ENCODE measurements at places on chromosomes 4 and X.

GRCh38 chr4:175480404-175480803, 331.7 kb downstream of the GPM6A start:
- DNase-seq, result no peak

DNA sequence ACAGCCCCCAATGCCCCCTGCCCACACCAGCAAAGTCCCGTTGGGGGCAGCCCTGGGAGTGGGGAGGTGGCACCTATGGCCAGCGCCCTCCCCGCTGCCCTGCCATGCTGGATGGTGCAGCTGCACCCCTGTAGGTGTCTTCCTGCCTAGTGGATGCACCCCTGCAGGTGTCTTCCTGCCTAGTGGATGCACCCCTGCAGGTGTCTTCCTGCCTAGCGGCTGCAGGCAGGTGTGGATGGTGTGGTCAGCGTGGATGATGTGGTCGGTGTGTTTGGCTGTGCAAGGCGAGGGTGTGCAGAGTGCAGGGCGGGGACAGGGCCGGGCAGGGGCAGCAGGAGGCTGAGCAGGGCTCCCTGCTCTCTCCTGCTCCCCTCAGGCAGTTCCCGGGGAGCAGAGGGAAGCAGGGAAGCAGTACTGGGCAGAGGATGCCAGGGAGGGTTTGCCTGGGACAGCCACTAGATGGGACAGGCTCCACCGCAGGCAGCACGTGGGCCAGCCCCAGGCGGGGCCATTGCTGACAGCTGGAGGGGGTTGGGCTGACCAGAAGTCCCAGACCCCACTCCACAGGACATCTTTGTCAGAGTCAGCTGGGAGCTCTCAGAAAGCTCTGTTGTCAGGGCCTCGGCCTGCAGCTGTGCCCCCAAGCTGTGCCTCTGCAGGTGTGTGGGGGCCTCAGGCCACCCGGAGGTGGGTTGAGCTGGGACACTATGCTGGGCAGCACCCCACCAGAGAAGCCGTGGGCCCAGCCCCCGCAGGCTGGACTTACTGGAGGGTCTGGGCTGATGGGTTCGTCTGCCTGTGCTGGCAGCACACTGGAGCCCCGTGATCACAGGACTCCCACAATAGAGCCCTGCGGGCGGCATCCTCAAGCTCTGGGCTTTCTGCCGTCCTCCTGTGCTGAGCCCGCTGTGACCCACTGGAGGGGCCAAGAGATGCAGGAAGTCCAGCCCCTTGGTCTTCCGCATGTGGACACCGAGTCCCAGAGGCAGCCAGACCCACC, 23.7 kb downstream of the DOK7 start:
- DNase-seq, result no peak

- DNase-seq, result no peak
Observed at GRCh38 chr4:174591243-174592021, 69.1 kb upstream of the HPGD start.

DNA sequence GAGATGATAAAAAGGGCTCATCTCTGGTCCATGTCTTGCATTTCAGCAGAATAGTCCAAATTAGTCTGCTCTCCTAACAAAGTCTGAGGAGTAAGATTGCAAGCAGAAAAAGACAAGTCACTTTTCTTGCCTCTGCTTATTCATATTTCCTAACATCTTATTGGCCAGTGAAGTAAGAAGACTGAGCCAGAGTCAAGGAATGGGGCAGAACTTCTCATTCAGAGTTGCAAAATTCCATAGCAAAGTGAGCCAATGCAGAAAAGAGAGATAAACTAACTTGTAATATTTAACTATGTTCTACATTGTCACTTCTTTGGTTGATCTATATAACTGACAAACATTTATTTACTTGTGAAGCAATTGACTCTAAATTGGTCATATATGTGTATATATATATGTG, 2304.0 kb downstream of the ARAP2 start:
- no peak for DNase-seq

DNA sequence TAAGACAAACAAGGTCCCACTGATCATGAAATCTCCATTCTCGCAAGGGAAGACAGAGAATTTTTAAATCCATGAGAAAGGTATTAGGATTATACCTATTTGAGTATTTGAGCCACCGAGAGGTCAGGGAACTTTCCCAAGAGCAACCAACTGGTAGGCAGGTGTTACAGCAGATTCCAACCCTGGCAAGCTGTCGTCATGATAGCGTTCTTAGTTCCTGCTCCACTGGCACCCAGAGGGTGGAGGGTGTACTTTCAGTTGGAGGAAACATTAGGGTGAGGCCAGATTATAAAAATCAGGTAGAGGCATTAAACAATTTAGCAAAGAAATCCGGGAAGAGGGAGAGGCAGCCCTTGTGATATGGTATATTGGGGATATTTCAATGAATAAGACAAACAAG, 23.3 kb downstream of the COQ2 start:
- DNase-seq, result no peak

DNA sequence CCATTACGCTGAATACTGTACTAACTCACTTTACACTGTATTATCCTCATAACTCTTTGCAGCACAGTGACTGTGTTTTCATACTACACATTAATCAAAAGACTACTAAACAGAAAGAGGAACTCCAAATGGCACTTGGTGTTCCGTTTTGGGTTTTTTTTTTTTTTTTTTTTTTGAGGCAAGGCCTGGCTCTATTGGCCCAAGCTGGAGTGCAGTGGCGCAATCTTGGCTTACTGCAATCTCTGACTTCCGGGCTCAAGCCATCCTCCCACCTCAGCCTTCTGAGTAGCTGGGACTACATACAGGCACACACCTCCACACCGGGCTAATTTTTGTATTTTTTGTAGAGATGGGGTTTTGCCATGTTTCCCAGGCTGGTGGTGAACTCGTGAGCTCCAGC, 10.7 kb downstream of the KLHL8 start:
- DNase-seq, result no peak

DNA sequence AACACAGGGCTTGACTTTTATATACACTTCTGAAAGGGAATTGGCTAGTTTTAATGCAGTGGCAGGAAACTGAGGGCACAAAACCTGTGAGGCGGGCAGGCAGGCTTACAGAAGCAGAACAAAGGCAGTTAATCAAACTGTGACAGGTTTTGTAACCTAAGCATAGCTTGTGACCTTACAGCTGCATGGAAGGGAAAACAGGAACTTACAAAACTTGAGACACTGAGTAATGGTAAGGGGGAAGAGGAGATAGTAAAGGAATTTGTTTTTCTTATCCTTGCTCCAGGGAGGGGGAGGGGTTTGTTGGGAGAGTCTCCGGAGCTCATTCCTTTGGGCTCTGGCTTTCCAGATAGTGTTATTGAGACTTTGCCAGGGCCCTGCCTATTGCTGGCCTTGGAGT, 55.6 kb downstream of the SLITRK4 start:
- DNase-seq, result no peak

- no peak for DNase-seq
Observed at GRCh38 chr4:69489856-69490255, 5.8 kb downstream of the UGT2B4 start.

- DNase-seq, result no peak
Observed at GRCh38 chr4:146470604-146471003, 51.1 kb downstream of the SLC10A7 start.

- DNase-seq, result no peak
Observed at GRCh38 chr4:148376151-148376550, 66.1 kb downstream of the NR3C2 start.

GRCh38 chrX:13162772-13163410, 118.5 kb upstream of the FAM9C start:
- no peak for DNase-seq

DNA sequence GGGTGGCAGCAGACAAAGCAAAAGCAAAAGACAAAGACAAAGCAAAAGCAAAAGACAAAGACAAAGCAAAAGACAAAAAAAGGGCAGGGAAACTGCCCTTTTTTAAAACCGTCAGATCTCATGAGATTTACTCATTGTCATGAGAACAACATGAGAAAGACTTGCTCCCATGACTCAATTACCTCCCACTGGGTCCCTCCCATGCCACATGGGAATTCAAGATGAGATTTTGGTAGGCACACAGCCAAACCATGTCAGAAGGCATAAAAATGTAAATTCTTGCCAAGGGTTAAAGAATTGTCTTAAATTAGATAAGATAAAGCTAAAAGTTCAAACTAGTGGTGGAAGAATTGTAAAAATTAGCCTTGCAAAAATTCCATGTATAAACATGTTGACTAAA, 419.7 kb downstream of the TRAM1L1 start:
- DNase-seq, result no peak

GRCh38 chrX:115311601-115312001, 22.1 kb downstream of the LUZP4 start:
- DNase-seq, result no peak

DNA sequence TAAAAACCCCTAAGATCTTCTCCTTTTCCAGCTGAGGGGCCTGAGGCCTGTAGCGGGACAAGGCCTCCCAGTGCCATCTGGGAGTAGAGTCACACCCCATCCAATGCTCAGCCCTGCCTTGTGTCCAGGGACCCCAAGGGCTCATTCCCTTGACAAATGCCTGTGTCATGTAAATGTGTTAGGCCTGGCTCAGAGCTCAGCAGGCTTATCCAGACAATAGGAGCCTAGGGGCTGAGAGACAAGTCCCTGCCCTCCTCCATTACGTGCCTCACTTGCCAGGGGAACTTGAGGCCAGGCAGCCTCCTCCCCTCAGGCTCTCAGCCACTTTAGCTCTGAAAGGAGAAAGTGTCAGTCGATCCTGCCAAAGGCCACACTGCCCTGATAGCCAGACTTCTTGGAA, 166.8 kb upstream of the MAMLD1 start:
- DNase-seq, result no peak

DNA sequence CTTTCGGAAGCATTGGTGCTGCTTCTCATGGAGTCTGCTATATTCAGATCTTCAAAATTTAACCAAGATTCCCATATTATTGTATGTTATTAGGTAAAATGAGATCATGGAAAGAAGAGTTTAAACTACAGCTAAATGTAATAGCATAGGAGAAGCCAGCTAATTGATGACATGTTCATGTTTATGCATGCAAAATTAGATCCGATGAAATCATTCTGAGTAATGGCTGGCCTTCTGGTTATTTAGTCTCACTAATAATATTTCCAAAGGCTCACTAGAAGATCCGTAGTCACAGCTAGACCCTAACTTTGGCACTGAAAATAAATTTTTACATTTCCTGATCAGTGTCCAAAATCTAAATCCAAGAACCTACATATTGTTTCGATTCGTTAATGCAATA, 19.8 kb upstream of the PHKA2 start:
- DNase-seq, result no peak

GRCh38 chr4:122163767-122164166, 11.6 kb downstream of the BLTP1 start:
- no peak for DNase-seq

DNA sequence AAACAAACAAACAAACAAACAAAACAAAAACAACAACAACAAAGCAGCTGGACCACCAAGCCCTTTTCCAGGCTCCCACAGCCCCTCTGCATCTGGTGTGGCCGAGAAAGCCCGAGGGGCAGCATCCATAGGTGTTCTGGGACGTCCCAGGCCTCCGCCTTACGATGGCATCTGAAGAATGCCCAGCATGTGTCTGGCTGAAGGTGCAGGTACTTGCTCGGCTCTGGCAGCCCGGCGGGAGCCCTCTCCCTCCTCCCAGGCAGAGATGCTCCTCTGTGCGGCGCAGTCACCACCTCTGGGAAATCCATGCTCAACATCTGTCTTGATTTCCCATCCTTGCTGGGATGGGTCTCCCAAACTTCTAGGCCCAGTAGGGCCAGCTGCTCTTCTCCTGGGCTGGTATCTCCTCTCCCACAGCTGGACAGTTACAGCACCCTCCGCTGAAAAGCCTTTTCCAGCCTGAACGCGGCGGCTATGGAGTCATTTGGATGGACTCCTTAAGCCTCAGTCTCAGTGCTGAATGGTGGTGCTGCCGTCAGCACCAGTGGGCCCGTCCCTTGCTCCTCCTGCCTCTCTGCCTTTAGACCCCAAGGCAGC, 4.3 kb downstream of the PSAPL1 start:
- DNase-seq, result no peak

DNA sequence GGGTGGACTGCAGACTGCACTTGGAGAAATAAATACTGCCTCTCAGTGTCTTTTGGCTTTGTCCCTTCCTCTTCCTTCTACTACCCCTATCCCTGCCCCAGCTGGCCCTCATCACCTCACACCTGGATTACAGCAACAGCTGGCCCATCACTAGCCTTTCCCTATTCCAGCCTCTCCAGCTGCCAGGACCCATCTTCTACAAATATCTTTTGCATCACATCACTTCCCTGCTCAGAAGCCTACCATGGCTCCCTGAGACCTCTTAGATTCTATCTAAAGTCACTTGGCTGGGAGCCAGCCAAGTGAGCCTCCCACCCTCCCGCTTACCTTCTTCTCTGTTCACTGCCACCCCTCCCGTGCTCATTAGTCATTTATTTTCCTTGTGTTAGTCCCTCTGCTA, 66.8 kb downstream of the TSC22D3 start:
- DNase-seq, result no peak

- DNase-seq, result no peak
Observed at GRCh38 chr4:102610007-102610406, 108.8 kb downstream of the NFKB1 start.

- DNase-seq, result no peak
Observed at GRCh38 chrX:14591976-14592375, 62.6 kb downstream of the GLRA2 start.

GRCh38 chrX:8971116-8971515, 62.8 kb downstream of the FAM9B start:
- DNase-seq, result no peak

GRCh38 chrX:111917591-111917990, 41.6 kb downstream of the TRPC5OS start:
- no peak for DNase-seq

DNA sequence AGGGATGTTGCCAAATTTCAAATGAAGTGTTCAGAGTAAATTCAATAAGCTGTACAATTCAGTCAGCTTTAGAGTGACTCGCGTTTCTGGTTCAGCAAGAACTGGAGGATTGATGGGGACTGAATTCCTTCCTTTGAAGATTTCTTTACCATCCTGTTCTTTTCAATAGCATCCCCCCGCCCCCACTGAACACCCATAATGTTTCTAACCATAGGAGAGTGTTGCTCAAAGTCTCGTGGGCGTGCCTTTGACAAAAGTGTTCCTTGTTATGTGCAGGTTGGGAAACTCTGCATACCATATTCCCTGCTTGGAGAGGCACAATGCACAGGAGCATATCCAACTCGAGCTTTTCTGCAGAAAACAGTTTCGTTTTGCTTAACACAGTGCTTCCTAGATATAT, 323.5 kb upstream of the CASK start:
- no peak for DNase-seq

- no peak for DNase-seq
Observed at GRCh38 chrX:9466124-9466495, 1.3 kb downstream of the TBL1X start.

- DNase-seq, result no peak
Observed at GRCh38 chr4:94238160-94238559, 30.5 kb downstream of the SMARCAD1 start.

DNA sequence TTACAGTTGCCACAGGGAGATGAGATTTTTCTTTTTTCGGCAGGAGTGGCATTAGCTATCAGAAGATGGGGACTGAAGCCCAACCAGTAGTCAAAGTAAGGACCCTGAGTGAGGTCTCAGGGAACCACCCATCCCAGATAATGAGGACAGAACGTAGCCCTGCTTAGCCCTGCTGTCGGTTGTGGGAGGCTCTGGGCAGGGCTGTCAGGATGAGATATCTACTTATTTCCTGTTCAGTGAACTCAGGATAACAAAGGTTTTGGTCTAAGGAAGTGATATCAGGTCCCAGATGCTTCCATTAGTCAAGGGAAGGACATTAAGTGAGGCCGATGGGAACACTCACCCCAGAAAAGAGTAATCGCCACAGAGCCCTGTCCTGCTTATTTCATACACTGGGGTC, 2.3 kb downstream of the MAGEB16 start:
- DNase-seq, result no peak

All from activated T-cell treated with anti-CD3 and anti-CD28 coated beads for 24 hours (primary cell).